ENCODE measurements at places on chromosomes 7 and 10.

GRCh38 chr10:21519941-21520436 lies 5.5 kb downstream of the SKIDA1 start:
- no peak for DNase-seq

- no peak for DNase-seq
These were observed 111.8 kb downstream of the ANKRD61 start for GRCh38 chr7:6142871-6143380.

DNA sequence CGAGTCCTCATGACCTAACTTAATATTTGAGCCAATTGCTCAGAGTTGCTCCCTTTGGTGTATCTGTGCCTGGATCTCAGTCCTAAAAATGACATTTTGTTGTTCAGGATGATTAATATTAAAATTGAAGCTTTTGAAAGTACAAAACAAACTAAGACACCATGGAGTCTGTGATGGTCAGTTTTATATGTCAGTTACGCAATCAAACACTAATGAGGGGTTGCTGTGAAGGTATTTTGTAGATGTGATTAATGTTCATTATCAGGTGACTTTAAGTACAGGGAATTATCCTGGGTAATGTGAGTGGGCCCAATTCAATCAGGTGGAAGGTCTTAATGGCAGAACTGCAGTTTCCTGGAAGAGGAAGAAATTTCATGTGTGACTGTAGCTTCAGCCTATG lies 546.7 kb downstream of the REEP3 start:
- DNase-seq, result no peak

DNA sequence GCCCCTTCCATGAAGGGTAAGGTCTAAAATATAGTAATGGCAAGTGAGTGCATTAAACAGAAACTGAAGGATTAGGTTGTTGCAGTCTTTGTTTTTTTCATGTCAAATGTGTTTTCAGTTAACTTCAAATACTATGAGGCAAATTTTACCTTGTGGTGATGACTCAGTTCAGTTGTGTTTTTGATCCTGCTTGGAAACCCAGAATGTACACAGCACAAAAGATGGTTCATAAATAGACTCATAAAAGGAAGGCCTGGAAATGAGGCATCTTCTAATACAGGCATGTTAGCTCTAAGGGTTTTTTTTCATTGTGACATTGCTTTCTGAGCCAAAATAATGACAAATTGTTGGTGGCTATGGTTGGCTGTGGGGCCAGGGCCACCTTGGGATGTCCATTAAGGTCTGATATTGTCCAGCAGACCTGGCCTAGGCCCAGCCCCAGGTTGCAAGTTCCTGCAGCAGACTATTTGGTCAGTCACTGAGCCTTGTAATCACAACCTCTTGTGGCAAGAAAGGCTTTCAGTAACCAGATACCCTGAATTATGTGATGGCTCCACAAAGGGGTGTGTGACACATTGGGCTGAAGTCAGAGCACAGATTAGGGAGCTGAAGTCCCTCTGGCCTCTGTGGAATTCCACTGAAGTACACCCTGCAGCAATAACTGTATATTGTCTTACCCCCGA lies 69.0 kb upstream of the SAMD8 start:
- DNase-seq, result no peak

DNA sequence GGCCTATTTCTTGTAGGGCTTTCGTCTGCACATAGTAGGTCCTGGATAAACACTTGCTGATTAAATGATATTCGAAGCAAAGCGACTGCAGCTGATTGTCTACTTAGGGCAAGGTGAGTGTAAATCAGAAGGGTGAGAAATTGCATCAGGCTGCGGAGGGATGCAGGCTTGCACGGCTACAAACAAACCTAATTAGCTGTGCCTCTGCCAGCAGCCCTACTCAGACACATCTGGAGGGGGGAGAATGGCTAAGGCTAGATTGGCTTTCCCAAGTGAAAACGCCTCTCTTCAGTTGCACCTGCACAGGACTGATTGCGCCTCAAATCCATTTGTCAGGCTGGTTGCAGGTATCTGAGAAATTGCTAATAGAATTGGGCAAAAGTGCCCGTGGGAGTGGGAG lies 247.5 kb downstream of the DPP6 start:
- no peak for DNase-seq

GRCh38 chr10:48205918-48206317 lies 68.6 kb downstream of the FRMPD2 start:
- DNase-seq, result no peak

DNA sequence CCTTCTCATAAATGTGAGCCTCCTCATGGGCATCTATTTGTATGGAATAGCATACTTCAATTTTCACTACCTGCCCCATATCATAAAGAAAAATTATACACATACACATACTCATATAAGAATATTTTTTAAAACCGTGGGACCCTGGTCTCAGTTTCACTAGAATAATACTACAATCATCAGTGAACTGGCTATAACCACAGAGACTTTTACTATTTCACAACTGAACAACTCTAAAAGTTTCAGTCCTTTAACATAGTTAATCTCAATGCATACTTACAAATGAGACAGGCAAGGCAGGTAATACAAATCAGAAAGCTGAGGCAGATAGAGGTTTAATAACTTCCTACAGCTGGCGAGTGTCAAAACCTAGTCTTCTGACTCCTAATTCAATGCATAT lies 83.1 kb downstream of the LRRN3 start:
- DNase-seq, result no peak

DNA sequence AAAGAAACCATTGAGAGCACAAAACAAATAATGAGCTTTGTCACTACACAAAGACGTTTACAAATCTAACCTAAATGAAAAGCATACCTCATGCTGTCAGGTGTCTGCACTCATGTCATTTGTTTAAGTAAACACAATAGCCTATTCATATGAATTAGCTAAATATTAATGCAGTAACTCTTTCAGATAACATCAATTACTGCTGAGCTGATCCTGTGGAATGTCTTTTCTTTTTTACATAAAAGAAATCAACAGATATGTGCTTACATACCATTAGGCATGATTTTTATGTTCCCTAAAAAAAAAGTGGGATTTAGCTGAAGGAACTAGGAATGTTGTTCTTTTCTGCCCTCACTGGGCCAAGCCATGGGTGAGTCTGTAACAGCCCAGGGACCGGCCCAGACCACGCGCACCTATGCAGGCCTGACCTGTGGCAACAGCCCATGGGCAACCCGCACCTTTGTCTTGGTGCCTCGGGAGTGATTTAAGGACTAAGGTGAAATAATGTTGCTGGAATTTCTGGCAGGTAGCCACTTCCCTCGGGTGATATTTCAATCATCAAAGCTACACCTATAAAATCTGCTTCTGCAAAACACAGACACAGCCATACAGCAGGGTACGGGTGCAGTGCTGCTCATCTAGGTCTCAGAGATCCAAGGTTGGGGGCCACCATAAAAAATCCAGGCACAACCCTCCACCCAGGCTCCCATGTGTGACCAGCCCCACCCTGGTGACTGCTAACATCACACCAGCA lies 44.6 kb downstream of the FGFR2 start:
- DNase-seq, result peak; percentile 73

- no peak for DNase-seq
These were observed 135.4 kb downstream of the CXCL12 start for GRCh38 chr10:44249490-44249889.

GRCh38 chr7:28419716-28420115 lies 7.4 kb downstream of the CREB5 start:
- DNase-seq, result no peak

DNA sequence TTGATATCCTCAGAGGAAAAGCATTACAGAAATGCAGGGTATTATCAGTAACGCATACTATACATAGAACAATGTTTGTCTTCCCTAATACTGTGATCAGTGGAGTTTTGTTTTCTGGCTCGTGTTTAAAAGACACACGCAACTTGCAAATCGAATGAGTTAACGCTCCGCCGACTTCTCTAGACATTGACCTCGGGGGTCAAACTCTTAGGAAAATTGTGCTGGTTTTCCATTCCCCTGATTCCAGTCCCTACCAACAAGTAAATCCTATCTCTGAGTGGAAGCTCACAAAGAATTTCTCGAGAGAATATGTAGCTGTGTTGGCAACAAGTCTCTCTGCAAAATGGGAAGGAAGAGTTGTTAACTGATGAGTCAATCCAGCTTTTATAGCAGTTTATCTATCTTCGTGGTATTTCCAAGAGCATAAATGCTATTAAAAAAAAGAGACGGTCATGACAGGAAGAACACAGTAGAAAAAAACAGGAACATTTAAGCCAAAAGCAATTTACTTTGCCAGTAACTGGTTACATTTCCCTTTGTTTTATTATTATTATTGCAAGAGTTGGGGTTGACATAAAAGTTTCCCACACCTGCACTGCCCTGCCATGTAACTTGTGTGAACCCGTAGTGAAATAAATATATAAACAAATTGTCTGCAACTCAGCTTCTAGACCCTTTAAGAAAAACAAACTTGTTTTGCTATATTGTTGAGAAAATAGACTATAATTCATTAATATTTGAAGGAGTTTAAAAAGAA lies 144.4 kb downstream of the ARID5B start:
- DNase-seq, result no peak

- DNase-seq, result no peak
These were observed 8.3 kb downstream of the RAMP3 start for GRCh38 chr7:45165857-45166256.

DNA sequence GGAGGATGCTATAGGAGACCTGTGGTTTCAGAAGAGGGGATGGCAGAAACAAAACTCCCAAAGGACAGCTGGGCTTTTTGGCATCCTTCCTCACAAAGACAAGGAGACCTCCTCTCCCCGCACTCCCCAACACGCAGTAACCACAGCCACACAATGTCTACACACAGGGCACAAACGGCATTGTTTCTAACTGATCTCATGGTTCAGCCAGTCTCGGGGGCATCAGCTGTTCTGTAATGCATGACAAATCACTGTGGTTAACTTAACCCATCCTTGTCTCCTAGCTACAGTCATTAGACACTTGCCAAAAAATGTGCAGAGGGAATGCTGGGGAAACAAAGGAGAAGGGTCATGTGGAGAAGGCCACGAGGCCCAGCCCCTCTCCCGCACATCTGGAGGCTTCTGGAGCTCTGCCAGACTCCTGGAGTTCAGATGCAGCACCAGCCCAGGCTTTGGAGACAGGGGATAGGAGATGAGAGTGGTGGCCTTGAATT lies 7.6 kb upstream of the ADAMTS14 start:
- DNase-seq, result no peak

- DNase-seq, result no peak
These were observed 152.1 kb downstream of the SNX10 start for GRCh38 chr7:26443751-26444150.

- no peak for DNase-seq
These were observed 111.0 kb downstream of the TRIL start for GRCh38 chr7:28847176-28847575.

GRCh38 chr7:98902523-98902922 lies 24.2 kb downstream of the TRRAP start:
- no peak for DNase-seq

DNA sequence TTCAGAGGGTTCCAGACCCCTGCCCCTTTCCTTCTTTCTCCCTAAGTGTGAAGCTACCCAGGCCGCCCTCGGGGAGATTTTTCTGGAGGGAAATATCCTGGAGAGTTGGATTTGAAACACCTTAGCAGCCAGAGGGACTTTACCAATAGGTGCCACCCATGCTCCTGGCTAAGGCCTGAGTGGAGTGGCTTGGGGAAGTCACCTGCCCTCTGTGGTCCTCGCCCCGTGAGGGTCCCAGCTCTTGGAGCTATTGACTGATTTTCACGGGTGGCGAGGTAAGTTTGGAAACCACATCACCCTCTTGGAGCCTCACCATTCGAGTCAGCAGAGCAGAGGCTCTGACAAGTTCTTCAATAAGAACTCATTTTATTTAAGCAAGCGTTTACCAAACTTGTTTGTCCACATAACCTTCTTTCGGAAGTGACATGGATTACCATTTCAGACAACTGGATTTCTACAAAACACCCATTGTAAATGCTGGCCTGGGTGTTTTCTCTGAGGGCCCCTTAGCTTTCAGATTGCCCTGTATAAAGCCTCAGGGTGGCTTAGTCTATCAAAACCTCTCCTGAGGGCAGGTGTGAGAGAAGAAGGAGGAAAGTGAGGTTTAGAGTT lies 20.4 kb downstream of the AQP1 start:
- DNase-seq, result no peak

DNA sequence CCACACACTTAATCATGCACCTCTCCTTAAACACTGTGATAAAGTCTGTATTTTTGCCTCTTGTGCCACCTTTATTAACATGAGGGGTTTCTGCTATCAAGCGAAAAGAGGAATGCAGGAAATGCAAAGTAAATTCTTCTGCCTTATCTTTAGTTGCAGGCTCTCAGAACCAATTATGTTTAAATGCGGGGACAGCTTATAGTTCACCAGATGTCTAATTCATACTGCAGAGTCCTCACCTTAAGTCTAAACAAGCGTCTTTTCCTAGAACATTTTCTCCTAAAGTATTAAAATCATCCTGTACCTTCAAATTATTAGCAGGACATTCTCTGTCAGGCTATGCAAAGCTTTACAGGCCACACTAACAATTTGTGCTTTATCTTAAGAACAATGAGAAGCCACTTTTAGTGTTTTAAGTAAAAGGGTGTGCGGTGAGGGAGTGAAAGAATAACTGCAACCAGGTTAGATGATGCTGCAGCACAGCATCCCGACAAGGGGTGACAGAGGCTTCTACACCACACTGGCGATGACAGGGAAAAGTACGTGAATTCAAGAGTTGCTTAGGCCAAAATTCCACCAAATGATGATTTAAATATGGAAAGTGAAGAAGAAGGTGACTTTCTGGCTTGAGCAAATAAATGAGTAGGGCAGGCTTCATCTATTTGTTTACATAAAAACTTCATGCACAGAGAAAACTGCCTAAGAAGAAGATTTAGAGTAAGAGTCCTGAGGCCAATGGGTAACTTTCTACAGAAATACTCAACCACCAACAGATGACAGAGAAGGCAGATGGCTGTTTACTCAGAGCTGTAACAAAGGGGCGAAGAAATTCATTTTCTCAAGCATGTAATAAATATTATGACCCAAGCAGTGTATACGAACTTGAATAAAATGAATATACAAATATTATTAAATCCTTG lies 36.0 kb downstream of the EZH2 start:
- DNase-seq, result no peak

DNA sequence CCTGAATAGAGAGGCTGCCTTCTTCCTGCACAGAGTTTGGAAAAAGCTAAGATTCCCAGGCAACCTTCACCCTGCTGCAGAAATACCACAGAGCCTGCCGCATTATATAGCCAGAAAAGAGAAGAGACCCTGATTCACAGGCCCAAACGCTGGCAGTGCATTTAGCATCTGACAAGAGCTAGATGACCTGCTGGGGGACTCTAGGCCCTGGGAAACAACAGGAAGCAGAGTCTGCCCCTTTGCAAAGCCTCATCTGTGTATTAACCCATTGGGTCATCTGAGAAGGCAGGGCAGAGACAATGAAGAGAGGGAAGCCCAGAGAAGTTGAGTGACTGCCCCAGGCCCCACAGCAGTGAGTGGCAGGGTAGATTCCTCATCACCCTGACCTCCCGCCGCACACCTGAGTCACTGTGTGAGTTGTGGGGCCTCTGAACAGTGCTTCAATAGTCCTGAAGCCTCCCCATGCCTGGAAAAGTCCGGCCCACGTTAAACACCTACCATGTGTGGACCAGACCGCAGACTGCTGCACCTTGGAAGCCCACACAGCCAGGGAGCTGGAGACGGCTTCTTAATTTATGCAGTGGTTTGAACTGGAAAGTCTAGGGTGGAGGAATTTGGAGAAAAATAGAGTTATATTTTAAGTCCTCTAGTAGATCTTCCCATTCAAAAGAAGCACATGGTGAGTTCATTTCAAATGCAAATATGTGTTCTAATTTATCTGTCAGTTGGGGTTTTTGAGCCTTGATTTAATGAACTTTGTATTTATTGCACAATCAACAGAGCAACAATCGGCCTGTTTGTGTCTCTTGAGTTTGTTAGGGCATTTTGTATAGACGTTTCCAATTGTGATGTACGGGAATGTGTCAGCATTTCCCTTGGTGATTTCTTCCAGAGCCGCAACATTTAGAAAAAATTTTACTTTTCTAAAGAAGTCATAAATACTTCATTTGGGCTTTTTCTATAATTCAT lies 80.4 kb upstream of the GPR26 start:
- peak; percentile 29 for DNase-seq

All from iPS-NIHi11 (cell line).